Caco-2 (cell line): ENCODE measurements at places on chromosomes 7 and 10. TPM values are rescaled to one million over a fixed set of nuclear protein-coding genes. Genes with fewer than 3 reads are reported as not detected.

DNA sequence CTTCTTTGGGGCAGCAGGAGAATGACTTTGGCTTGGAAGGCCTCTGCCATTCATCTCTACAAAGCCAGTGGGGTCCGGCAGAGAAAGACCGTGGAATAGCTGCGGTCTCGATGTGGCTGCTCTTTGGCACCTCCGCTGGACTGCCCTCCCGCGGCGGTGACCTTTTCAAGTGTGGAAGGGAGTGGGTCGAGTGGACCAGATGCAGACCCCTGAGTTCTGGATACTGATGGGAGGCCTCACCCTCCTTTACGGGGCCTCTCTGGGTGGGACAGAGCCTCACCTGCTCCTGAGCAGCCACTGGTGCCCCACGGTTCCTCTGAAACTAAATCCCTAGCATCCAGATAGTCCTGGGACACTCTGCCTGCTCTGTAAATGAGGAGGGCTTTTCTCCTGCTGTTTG is 113.1 kb downstream of the NT5C2 start:
- no peak for DNase-seq

- DNase-seq = no peak
These were observed 664.9 kb downstream of the CNTNAP2 start for GRCh38 chr7:146781352-146782116.

DNA sequence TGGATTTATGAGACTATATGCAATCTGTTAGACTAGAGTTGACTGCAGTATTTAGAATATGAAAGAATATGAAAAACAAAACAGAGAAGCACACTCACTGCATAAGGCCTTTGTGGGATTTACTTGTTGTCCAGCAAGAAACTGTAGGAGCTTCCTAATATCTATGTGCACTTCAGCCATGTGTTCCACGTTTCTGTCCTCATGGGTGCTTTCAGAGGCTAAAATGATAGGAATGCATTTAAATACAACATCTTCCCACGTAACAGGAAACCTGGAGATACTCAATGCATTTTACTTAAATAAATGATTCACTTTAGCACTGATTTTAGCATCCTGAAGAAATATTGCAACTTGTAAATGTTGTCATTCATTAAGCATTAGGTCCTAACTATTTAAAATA is 11.7 kb downstream of the HUS1 start:
- DNase-seq = no peak

DNA sequence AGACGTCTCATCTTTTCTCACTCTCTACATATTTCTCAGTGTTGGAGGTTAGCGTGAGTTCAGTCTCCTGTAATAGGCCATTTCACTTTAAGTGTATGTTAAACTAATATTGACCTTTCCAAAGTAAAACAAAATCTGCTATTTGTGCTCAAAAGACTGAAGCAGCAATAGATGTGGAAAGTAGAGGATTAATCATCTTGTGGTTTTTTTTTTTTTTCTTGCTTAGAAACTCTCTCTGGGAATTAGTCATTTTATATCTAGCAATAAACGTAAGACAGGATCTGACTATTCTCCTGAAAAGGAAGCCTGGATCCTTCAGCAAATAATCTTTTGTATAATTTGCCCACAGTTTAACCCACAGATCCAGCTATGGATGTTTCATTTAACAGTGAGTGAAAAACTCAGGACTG is 81.7 kb downstream of the NRP1 start:
- DNase-seq = no peak

DNA sequence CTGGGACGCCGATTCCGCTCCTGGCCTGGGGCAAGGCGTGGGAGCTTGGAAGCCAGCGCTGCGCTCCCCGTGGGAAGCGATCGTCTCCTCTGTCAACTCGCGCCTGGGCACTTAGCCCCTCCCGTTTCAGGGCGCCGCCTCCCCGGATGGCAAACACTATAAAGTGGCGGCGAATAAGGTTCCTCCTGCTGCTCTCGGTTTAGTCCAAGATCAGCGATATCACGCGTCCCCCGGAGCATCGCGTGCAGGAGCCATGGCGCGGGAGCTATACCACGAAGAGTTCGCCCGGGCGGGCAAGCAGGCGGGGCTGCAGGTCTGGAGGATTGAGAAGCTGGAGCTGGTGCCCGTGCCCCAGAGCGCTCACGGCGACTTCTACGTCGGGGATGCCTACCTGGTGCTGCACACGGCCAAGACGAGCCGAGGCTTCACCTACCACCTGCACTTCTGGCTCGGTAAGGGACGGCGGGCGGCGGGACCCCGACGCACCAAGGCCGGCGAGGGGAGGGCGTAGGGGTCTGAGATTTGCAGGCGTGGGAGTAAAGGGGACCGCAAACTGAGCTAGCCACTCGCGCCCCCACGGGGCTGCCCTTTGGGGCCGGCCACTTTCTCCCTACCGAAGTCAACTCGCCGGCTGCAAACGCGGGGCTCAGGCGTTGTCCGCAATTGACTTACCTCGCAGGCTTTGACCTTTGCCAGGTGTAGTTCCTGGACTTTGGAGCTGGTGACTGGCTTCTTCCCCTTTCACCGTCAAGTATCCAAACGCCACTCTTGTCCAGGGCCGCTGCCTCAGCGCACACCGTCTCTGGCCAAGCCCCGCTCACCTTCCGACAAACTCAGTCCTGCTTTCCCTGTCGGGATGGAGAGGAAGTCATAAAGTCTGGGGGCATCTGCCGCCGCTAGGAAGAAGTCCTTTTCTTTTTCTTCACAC is at the start of gene SCIN:
SCIN (plus strand) TSS at position 187 of the 928 bp plus-strand sequence; CDS start at position 254, 67 bp downstream.
- peak; percentile 28 for DNase-seq

KLLN gene
- 1.0 and 1.2 TPM in 2 replicates for total RNA-seq

DNA sequence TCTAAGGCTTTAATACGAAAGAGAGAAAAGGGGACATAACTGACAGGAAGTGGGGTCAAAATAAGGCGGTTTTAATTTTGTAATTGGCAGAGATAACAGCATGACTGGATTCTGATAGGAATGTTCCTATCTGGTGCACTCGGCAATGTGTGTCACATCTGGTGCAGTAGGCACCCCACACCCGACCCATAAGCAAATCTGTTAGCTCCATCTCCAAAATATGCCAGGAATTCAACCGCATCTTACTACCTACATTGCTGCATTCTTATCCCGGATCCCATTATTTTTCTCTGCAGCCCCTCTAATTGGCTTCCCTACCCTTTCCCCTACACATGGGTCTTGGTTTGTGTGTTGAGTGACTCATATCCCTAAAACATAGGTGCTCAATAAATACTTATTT is 19.1 kb upstream of the GALNT11 start:
- DNase-seq = no peak

GRCh38 chr10:26969145-26969926 is 108.6 kb upstream of the ABI1 start:
- DNase-seq = no peak

DNA sequence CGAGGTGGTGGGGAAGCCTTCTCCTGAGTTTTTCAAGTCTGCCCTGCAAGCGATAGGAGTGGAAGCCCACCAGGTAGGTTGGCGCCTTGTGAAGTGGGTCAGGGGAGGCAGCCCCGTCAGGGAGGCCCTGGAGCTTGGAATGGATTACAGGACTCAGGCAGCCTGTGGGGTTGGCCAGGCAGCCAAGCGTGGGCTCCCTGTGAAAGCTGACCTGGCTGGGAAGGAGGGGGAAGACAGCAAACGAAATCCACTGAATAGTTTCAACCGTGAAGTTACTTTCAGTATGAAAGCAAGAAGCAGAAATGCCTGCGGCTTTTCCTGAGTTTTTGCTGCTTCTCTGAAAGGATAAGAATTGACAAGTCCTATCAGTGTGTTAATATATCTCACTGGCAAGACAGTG is 36.4 kb downstream of the LHPP start:
- no peak for DNase-seq

GRCh38 chr7:157003756-157004520 is 6.5 kb downstream of the MNX1 start:
- no peak for DNase-seq

GRCh38 chr10:30825495-30825894 is 195.9 kb upstream of the LYZL2 start:
- DNase-seq = no peak

DNA sequence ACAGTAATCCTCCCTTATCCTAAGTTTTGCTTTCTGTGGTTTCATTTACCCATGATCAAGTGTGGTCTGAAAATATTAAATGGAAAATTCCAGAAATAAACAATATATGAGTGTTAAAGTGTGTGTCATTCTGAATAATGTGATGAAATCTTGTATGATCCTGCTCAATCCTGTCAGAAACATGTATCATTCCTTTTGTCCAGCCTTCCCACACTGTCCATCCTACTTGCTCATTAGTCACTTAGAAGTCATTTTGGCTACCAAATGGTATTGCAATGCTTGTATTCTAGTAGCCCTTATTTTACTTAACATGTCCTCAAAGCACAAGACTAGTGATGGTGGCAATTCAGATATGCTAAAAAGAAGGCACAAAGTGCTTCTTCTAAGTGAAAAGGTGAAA is 1211.2 kb upstream of the SORCS1 start:
- no peak for DNase-seq

GPNMB gene
- total RNA-seq = 0.79 and 1.2 TPM in 2 replicates

DNA sequence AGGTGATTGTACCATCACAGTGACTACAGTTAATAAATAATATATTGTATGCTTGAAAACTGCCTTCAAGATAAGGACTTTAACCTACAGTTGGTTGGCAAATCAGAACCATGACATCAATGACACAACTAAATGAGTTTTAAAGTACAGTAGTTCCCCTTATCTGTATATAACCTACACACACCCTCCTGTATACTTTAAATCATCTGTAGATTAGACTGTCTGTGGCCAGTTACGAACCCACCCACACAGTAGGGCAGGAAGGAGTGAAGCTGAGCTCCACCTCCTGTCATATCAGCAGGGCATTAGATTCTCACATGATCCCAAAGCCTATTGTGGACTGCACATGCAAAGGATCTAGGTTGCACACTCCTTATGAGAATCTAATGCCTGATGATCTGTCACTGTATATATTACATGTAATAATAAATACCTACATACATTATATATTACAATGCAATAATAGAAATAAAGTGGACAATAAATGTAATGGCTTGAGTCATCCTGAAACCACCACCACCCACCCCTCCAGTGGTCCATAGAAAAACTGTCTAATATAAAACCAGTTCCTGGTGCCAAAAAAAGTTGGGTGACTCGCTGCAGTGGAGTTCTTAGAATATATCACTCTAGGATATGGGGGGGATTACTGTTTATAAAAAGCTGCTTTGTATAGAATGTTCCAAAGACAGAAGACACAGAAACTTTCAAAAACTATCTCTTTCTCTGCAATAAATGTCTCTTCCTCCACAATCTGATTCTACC is 5.6 kb downstream of the TPK1 start:
- peak; percentile 62 for DNase-seq

PHYH gene
- total RNA-seq = 49.6 and 52.3 TPM in 2 replicates

ABCB1 gene
- total RNA-seq = 34.6 and 37.3 TPM in 2 replicates

CD36 gene
- not detected in 2 replicates for total RNA-seq

DNA sequence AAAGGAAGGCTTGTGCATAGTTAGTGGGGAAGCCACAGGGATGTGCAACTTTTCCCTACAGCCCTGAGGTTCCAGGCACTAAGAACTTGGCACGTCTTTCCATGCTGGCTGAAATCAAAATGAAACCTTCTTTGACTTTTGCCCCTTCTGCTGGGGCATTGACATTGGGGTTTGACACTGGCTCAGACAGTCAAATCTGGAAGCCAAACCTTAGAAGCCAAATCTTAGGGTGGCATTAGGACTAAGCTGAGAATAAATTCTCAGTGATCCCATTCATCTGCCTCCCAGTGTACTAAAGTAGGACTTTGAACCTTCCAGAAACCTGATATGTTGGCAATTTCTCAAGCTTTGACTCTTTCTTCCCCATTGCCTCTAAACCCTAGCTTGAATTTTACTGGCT is 31.3 kb upstream of the INSYN2A start:
- no peak for DNase-seq

ERCC6 gene
- 30.2 and 32.0 TPM in 2 replicates for total RNA-seq

GRCh38 chr7:2643386-2644219 is 11.8 kb downstream of the TTYH3 start:
- DNase-seq = no peak

DNA sequence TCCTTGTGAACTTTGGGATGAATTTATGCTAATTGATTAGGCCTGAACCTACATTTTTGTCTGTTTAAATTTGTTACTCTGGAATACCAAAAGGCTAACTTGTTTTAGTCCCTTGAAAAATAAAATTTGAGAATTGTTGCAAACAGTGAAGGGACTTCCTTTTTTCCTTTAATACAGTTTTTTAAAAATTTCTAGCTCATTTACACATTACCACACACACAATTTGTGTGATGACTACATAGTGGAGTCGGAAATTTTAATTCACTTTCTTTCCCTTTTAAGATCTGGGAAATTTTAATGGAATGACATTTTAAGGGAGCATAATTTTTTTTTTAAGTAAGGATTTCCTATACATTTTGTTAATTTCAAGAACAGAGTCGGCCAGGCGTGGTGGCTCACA is 8.6 kb upstream of the TMEM236 start:
- DNase-seq = no peak

ZNF488 gene
- 5.6 and 8.7 TPM in 2 replicates for total RNA-seq

PTF1A gene
- total RNA-seq = not detected in 2 replicates

DNA sequence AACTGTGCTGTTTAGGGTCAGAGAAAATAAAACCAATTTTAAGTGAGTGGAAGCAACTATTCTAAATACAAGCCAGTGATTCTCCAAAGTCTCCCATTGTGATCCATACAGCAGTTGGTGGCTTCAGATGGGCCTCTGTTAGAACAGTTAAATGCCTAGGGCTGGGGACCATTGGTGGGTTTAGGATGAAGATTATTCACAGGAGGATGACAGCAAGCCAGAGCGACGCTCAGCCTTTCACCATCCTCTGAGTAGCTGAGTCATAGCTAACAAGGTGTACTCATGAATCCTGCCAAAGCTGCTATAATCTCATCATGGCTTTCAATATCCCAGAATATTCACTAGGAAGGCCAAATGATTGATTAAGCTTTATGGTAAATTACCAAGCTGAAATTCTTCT is 39.6 kb downstream of the STARD3NL start:
- no peak for DNase-seq

DNA sequence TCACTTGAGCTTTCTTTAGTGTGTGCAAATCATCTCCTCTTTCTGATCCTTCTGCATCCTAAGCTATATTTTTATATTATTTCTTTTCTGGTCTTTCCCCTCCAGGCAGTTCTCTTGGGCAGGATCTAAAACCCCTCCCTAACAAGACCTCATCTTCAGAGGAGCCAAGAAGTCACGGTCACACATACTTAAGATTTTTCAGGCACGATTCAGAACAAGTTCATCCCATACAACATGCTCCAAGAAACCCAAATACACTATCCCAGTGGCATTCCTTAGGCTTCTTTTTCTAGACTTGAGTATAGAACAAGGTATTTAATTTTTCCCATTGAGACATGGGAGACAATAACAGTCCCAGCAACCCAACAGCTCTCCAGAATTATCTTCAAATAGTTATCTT is 1251.5 kb downstream of the DNAJB9 start:
- DNase-seq = no peak

FRAT1 gene
- 2.3 and 2.9 TPM in 2 replicates for total RNA-seq

MEST gene
- total RNA-seq = 270 and 295 TPM in 2 replicates

IDI2 gene
- not detected in 2 replicates for total RNA-seq

GRCh38 chr7:27897001-27897400 is 157.0 kb downstream of the TAX1BP1 start:
- DNase-seq = no peak

DNA sequence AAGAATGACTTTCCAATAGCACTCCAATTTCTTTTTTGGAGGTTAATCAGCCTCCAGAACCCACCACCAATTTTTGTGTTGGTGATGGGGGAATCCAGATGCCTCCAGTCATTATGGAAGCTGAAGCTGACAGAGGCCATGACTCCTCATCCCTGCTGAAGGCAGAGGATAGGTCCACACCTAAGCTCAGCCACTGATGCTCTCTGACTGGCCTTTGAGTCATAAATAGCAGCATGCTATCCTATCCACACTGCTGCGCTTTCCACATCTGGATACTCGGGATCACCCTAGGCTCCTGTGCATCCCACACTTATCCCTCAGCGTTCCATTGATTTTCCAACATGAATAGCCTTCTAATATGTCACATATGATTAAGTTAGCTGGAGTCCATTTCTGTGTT is 124.2 kb downstream of the TES start:
- no peak for DNase-seq
